ENCODE measurements at places on chromosomes 1 and 21.

- no peak for DNase-seq
These were observed 411.4 kb downstream of the HLX start for GRCh38 chr1:221290669-221291068.

DNA sequence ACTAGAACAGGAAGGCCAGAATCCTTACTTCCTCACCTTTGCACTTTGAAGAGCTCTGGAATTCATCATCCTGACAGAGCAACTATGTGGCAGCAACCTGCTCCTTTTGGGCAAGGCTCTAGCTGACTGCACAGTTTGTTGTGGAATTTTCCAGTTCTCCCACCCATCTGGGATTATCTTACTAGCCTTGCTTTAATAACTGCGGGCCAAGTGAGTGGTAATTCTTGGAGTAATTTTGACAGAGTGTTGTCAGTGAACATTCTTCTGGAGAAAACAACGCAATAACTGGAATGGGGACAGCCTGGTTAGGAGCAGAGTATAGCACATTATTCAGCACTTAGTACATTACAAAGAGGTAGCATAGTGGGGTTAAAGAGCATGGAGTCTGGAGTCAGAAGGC is 75.3 kb downstream of the NTMT2 start:
- no peak for DNase-seq

DNA sequence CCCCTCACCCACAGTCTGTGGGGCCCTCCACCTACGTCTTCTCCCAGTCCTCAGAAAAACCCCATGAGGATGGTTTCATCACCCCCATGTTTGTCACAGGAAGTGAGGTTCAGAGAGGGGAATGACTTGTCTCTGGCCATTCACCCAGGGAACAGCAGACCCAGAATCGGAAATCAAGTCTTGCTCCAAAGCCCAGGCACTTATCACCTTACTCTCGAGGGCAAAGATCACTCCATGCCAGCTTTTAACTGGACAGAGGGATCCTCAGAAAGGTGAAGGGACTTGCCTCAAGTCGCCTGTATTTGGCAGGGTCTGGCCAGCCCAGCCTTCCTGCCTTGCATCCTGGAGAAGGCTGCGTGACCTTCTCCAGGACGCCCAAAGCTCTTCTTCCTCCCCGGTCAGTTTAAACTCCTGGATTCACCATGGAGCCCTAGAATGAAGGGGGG is 57.9 kb upstream of the SSBP3 start:
- no peak for DNase-seq

DNA sequence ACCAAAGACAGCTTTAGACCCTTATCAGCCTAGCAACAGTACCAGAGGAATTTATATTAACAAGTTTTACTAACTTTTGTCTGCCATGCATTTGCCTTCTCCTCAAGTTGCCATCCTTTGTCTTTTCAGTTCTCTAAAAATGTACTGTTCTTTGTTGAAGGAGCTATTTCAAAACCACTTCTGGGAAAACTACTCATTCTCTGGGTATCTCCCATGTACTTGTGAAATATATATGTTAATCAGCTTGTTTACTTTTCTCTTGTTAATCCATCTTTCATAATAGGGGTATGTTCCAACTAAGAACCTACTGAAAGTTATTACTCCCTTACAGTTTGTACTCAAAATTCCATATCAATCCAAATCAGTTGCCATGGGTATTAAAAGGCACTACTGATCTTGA is 16.3 kb downstream of the DPYD start:
- no peak for DNase-seq

DNA sequence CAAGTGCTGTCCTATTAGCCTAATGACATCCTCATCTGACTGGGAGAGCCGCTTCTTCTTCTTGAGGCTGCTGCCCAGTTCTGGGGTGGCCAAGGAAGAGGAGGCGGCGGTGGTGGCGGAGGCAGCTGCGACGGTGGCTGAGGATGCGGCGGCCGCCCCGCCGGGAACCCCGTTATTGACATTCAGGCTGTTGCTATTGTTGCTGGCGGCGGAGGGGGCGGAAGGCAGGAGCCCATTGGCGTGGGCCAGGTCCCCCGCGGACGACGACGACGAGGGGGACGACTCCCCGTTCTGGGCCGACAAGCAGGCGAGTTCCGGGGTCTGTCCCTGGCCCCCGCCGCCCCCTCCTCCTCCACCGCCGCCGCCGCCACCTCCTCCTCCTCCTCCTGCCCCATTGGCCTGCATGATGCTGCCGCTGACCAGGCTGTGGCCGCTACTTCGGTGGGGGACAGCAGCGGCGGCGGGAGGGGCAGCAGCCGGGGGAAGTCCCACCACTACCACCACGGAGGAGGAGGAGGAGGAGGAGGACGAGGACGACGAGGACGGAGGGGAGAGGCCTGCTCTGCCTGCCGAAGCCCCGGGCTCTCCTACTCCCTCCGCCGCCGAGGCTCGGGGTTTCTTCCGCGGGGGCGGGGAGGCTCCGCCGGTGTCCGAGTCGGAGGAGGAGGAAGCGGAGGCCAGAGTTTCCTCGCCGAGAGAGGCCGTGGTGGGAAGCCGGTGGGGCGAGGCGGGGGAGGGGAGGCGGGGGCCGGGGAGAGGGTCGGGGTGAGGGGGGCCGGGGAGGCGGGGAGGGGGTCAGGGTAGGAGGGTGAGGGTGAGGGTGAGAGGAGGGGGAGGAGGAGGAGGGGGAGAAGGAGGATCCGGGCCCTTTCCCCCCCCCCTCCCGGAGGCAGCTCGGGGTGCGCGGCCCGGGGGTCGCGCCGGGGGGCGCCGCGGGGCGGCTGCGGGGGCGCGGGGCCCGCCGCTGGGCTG is 610 bp downstream of the WDR26 start:
- DNase-seq = no peak

GRCh38 chr1:93961906-93962305 is 52.7 kb upstream of the GCLM start:
- no peak for DNase-seq

DNA sequence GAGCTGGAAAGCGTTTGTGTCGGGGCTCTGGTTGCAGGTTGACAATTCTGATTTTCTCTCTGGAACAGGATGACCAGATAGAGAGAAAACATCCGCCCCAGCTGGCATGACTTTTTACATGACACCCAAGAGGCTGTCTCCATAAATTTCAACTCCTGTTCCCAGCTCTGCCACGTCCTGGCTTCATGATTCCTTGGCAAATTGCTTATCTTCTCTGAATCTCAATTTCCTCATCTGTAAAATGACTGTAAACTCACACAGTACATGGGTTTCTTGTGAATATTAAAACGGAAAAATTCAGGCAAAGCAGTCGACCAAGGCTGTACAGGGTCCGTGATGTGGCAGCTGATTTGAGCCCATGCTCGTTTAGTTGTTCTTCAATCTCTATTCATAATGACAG is 572.7 kb downstream of the AJAP1 start:
- DNase-seq = no peak

DNA sequence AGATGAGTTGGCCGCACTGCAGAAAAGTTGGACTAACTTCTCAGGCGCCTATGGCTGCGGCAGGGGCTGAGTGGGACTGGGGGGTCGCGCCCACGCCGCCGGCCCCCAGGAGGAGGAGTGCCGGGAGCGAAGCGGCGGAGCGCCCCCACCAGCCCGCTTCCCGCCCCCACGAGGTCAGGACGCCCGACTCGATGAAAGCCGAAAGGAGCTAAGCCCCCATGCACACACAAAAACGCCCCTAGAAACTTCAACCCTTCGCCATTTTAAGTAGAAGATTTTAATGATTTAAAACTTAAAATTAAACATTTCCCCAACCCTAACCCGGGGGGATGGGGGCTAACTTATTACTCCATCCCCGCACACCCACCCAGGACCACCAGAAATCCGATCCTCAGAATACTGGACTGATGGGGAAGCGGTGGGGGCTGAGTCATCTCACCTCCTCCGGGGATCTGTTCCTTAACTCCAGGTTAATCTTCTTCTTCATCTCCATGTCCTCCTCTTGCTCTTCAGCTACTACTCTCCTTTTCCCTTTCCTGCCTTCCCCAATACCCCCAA is 539 bp downstream of the ANP32E start:
- no peak for DNase-seq

- no peak for DNase-seq
These were observed at the start of gene KRTAP19-8 for GRCh38 chr21:31038376-31038775. KRTAP19-8 (minus strand) TSS chr21:31038476; CDS start chr21:31038443, 33 bp downstream.

- DNase-seq = no peak
These were observed 6.2 kb downstream of the HSD11B1 start for GRCh38 chr1:209710847-209711246.

DNA sequence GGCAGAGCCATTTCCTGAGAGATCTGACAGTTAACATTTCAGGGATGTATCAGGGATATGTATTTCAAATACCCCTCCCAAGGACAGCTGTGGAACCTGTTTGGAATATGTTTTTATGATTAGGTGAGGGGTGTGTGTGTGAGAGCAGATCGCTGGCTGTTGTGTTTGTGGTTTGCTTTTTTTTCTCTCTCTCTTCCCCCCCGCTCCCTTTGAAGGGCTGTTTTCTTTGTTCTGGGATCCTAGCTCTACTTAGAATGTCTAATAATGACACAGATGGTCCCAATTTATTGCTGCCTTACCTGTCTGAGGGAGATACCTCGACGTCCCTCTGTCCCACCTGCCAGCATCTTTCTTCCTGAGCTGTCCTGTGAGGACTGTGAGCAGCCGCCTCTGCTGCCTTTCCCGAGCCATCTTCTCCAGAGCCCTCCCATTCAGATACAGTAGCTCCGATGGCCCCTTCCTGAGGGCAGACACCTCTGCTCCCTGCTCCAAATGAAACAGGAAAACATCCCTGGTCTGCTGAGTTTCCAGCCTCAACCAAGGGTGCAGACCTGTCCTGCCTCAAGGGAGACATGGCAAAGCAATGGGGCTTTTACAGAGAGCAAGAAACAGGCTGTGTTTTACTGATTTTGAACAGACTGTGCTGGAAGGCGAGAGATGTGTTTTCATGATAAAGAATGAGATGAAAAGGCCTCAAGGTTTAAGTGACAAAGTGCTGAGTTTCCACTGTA is 138.0 kb upstream of the TNR start:
- DNase-seq = no peak

DNA sequence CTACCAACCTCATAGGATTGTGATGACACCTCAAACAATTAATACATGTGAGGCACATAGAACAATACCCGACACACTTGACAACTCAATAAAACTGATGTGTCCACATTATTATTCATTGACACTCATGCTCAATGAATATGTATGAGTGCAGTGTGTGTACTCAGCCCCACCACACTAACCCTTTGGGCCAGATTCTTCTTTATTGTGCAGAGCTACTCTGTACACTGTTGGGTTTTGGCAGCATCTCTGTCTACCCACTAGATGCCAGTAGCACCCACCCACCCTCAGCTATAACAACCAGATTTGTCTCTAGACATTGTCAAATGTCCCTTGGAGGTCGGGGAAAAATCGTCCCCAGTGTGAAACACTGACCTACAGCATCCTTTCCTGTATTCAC is 10.1 kb downstream of the CASP9 start:
- DNase-seq = no peak

- DNase-seq = no peak
These were observed 359.9 kb downstream of the PCP4 start for GRCh38 chr21:40227096-40227495.

GRCh38 chr1:8687039-8687438 is 130.4 kb downstream of the RERE start:
- no peak for DNase-seq
